ENCODE measurements at places on chromosomes 11 and 22.

- no peak for DNase-seq
Measured at GRCh38 chr11:117176186-117176585, 2.4 kb upstream of the SIDT2 start.

DNA sequence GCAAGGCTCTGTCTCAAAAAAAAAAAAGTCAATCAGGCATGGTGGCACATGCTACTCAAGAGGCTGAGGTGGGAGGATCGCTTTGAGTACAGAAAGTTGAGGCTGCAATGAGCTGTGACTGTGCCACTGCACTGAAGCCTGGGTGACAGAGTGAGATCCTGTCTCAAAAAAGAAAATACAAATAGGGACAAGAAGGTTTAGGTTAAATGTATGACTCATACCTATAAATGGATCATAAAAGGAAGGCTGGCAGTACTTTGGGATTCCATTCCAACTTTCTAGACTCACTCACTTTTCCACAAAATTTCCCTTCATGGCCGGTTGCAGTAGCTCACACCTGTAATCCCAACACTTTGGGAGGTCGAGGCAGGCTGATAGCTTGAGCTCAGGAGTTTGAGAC, 25.6 kb upstream of the OSBP start:
- no peak for DNase-seq

DNA sequence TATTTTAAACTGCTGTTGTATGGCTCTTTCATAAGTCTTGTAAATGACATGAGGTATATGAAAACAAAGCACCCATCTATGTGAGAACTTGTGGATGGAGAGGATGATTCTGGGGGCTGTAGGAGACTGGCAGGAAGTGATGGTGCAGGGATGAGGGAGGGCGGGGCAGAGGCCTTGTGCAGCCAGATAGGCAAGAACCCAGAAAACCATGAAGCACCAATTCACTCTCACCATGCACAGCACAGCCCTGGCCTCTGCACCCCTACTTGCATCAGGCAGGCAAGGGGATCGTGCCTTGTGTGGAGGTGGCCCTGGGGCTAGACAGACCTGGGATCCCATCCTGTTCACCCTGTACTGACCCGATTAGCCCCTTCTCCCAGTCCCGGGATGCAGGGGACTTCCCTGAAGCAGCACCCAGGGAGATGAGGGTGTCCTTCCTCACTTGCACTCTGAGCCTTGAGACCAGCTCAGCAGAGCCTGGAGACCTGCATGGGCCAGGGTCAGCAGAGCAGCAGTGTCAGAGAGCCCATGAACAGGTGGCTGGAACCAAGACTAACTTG, 85.5 kb downstream of the MORC2 start:
- no peak for DNase-seq

DNA sequence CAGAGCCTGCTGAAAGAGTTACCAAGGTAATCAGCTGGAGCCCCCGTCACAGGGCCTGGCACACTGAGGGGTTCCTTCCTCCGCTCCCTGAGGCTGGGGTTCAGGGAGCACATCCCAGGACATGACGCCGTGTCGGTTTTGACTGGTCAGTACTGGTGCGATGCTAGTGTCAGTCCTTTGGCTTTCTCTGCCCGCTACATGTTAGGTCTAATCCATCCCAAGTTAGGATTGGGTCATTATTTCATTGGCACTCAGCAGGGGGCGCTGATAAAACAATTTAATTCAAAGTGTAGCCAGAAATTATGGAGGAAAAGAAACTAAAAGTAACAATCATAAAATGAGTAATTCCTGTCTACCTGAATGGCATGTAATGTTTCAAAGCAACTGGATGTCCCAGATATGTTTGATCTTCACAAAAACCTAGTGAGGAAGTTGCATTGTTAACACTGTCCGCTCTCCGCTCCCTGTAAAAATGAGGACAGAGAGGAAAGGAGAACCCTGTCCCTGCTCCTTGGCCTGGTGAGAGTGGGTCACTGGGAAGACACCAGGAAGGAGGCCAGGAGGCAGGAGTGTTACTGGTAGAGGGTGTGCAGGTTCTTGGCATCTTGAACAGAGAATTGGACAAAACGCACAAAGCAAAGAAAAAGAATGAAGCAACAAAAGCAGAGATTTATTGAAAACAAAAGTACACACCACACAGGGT, 27.1 kb downstream of the TSKU start:
- peak; percentile 45 for DNase-seq

- DNase-seq, result peak; percentile 54
Measured at GRCh38 chr11:62340269-62340901, 3.1 kb downstream of the ASRGL1 start.
